ENCODE measurements at places on chromosomes 12 and 14.

DNA sequence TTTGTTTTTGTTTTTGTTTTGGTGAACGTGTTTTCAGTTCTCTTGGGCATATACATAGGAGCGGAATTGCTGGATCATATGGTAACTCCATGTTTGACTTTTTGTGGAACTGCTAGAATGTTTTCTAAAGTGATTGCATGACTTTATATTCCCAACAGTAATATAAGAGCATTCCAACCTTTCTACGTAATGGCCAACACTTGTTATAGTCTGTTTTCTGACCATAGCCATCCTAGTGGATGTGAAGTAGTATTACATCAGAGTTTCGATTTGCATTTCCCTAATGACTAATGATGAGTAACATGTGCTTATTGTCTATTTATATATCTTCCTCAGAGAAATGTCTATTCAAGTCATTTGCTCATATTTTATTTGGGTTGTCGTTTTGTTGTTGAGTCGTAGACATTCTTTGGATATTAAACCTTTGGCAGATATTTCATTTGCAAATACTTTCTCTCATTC lies 268.7 kb downstream of the AEBP2 start:
- no peak for DNase-seq

- peak; percentile 73 for DNase-seq
Measured at GRCh38 chr12:13211859-13212664, 15.5 kb downstream of the EMP1 start.

GRCh38 chr14:71804992-71805391 lies 127.2 kb upstream of the RGS6 start:
- DNase-seq: no peak

DNA sequence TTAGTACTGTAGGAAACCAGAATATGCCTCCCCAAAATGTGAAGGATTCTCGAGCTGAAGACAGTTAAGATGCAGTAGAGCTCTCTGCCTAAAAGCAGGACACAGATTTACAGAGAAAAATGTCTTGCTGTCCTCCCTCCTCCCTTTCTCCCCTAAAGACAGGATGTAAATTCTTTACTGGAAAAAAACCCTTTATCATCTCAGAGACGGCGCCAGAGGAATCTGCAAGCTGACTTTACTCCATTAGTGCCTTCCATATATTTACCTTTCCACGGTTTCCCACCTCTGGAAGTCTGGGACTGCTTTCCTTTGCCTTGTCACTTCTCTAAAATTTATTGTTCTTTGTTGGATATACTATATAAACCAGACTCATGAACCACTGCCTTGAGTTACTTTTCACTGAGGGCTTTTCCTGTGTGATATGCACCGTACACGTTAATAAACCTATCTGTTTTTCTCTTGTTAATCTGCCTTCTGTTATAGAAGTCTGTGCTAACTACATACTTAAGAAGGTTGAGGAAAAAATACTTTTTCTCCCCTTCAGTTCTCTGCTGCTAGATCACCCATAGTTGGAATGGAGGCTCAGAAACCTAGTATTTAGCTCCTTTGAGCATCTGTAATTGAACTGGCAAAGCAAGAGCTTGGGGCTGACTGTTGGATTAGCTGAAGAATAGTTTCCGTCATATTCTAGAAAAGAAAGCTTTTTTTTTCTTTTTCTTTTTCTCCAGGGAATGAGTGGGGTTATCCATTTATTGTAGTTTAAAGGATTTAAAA lies 99.9 kb downstream of the RAD51B start:
- no peak for DNase-seq

DNA sequence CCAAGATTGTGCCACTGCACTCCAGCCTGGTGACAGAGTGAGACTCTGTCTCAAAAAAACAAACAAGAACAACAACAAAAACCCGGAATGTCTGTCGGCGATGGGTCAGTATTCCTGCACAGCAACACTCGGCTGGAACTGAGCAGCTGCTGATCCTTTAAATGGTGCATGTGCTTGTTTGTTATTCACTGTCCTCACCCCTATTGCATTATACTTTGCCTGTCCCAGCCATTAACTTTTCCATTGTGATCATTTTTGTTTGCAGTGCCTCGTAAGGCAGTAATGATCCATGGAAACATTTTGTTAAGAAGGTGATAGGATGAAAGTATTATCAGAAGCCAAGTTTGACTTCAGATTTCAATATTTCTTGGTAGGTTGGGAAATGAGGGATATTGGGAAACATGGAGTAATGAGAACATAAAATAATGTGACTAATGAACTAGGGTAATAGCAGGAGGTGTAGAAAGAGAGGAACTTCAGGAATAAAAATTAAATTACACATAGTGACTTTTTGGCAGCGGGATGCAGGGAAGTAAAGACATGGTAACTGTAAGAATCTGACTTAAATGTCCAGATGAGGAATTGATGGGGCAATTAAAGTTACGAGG lies 6.1 kb downstream of the ACSS3 start:
- no peak for DNase-seq

DNA sequence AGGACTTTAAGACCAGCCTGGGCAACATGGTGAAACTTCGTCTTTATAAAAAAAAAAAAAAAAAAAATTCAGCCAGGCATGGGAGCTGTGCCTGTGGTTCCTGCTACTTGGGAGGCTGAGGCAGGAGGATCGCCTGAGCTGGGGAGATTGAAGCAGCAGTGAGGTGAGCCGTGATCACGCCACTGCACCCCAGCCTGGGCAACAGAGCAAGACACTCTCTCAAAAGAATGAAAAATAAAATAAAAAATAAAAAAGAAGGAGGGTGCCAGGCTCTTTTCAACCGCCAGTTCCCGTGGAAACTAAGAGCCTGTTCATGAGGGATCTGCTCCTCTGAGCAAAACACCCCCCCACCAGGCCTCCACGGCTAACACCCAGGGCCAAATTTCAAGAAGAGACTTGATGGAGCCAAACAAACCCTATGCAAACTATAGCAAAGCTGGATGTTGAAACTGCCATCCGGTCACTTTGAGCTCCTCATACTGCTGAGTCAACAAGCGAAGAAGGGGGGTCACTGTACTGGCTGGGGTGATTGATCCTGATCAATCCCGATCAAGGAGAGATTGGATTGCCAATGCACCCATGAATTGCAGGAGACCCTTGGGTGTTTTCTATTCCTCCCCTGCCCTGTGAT lies 23.4 kb downstream of the DLK1 start:
- no peak for DNase-seq

- no peak for DNase-seq
Measured at GRCh38 chr14:90303473-90303872, 28.3 kb downstream of the NRDE2 start.

DNA sequence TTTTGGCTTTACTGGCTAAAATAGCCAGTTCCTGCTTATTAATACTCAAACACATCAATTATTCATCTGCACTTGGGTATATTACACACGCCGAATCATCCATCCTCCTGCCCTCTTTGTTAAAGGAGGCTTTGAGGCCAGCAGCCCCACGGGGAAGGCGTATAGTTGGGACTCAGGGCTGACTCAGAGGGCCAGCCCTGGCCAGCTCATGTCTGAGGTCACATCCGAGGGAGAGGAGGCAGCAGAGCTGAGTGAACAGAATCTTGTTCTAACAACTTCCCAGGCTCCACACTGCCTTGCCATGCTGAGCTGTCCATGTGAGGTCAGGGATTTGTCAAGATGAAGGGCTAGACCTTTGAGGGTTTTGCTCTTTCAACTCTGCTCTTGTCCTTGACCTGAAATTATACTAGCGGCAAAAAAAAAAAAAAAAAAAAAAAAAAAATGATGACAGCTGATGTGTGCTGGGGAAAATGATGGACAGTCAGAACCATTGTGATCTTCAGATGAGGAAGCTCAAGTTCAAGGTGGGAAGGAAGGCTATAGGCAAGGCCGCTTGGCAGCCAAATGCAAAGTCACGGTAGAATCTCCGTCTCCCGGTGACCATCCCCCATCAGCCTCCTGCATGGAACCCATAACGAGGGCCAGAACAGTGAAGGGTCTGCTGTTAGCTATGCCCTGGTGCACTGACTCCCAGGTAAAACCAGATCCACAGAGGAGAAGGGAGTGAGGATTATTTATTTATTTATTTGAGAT lies 12.5 kb upstream of the MARK3 start:
- no peak for DNase-seq

GRCh38 chr12:120119271-120119973 lies 2.9 kb upstream of the RAB35 start:
- DNase-seq: no peak

GRCh38 chr12:11771356-11771755 lies 121.9 kb downstream of the ETV6 start:
- DNase-seq: no peak

GRCh38 chr12:95396849-95397468 lies 77.0 kb upstream of the METAP2 start:
- DNase-seq: no peak

DNA sequence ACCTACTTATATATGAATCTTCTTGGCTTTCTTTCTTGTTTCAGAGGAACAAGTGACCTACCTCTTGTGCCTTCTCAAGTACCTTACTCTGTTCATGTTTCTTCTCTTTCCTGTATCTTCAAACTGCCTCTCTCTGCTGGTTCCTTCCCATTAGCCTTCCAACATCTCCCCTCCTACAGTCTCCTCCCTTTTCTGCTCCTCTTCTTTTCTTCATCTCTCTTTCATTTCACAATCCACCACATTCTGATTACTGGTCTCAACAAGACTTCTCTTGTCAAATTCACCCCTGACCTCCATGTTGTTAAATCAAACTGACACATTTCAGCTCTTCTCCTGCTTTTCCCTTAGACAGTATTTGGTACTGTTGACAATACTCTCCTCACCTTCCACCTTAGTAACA lies 95.6 kb downstream of the BRMS1L start:
- no peak for DNase-seq

- peak; percentile 70 for DNase-seq
Measured at GRCh38 chr12:1795785-1796514, 24.4 kb upstream of the LRTM2 start.

DNA sequence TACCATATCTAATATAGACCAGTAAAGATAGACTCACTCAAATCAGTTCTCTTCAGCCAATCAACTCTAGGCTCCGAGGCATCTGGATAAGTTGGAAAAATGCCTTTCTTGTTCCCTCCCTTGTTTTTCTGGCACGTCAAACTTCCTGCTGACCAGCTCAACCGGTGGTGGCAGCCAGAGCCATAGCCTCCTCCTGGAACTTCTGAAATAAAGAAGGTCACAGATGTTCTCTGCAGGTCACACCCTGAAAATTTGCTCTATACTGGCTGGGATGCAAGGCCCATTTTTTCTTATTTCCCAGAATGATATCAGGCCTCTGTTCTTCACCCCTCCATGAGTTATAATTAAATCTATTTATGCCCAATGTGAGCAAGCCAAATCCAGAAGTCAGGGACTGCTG lies 81.9 kb downstream of the BMP4 start:
- DNase-seq: no peak

GRCh38 chr14:51677266-51677665 lies 25.6 kb downstream of the FRMD6 start:
- DNase-seq: no peak

DNA sequence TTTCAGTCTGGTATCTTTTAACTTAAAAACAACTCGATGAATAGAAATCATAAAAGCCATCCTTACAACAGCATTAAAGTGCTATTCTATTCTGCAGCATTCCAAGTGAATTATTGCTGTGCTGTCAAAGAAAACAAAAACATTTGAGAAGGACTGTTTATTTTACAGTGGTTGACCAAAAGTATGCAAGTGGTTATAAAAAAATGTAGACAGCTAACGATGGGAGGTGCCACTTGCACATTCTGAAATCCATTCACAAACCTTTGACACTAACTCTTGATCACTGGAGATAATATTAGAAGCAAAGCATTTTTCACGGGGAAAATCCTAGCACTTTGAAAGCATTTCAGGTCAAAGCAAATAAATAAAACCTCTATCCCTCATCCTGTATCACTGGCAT lies 55.6 kb downstream of the HMGA2 start:
- no peak for DNase-seq

DNA sequence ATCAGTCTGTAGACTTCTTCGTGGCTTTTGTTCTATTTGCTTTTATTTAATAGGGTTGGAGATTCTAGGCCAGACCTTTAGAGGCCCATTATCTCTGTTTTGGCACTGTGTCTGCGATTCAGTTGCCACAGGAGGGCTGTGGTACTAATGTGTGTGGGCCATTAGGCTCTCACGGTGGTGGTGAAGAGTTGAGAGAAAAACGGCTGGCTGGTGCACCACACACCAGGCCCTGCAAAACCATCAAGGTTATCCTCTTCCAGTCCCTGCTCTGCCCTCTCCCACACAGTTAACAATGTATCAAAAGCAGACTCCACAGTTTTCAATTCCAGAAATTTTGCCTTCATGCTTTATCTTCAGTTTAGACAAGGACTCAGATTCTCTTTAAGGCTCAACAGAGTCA lies 97.7 kb downstream of the MYF5 start:
- no peak for DNase-seq

GRCh38 chr12:48001505-48002413 lies 2.5 kb downstream of the COL2A1 start:
- no peak for DNase-seq

GRCh38 chr14:26395726-26396125 lies 202.1 kb downstream of the NOVA1 start:
- DNase-seq: no peak

DNA sequence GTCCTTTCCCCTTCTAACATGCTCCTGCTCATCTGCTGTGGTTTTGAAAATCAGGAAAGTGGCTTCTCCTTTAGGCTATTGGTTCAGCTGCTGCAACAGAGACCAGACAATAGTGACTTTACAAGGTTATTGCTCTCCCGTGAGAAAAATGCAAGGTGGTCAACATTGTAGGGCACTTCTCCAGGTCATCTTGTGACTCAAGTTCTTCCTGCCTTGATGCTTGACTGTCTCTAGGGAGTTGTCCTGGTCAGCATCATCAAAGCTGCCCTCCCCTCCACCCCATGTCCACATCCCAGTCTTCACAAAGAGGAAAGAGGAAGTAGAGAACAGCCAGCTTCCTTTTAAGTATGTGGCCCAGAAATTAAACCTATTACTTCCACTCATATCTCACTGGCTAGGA lies 3.9 kb upstream of the TMEM63C start:
- no peak for DNase-seq

GRCh38 chr14:51041108-51041531 lies 53.8 kb downstream of the TRIM9 start:
- no peak for DNase-seq

DNA sequence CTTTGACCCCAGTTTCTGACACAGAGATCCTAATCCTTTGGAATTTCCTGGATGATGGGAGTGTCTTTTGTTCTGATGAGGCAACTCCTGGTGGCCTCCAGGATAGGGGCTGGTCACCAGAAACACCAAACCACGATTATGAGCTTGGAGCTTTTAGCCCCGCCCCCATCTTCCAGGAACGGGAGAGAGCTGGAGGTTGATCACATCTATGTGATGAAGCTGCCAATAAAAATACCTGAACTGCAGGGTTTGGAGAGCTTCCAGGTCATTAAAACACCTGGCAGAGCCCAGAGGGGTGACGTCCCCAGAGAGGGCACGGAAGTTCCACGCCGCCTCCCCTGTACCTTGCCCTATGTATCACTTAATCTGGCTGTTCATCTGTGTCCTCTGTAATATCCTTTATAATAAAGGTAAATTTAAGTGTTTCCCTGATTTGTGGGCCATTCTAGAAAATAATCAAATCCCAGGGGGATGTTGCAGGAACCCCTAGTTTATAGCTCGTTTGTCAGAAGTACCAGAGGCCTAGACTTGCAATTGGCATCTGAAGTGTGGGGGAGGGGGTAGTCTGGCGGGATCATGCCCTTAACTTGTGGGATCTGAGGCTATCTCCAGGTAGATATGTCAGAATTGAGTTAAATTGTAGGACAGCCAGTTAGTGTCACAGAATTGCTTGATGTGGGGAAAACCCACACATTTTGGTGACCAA lies 21.2 kb downstream of the APPL2 start:
- no peak for DNase-seq

GRCh38 chr14:36271939-36272907 lies 48.2 kb downstream of the MBIP start:
- DNase-seq: no peak

Data from left renal pelvis (tissue), 4 donors.